ENCODE measurements at places on chromosomes 7 and 10. TPM values are rescaled to one million over a fixed set of nuclear protein-coding genes. Genes with fewer than 3 reads are reported as not detected.

Gene SLC26A5
- total RNA-seq, result not detected

Gene C10orf143
- total RNA-seq, result 3.6 TPM

Gene ZNF777
- 14.8 TPM for total RNA-seq

Gene PKD2L1
- total RNA-seq, result not detected

Gene BEND7
- 4.5 TPM for total RNA-seq

Gene TMED4
- total RNA-seq, result 152 TPM

Gene OR2A12
- total RNA-seq, result not detected

Gene STK31
- total RNA-seq, result 0.03 TPM

Gene NUDT5
- 67.7 TPM for total RNA-seq

DNA sequence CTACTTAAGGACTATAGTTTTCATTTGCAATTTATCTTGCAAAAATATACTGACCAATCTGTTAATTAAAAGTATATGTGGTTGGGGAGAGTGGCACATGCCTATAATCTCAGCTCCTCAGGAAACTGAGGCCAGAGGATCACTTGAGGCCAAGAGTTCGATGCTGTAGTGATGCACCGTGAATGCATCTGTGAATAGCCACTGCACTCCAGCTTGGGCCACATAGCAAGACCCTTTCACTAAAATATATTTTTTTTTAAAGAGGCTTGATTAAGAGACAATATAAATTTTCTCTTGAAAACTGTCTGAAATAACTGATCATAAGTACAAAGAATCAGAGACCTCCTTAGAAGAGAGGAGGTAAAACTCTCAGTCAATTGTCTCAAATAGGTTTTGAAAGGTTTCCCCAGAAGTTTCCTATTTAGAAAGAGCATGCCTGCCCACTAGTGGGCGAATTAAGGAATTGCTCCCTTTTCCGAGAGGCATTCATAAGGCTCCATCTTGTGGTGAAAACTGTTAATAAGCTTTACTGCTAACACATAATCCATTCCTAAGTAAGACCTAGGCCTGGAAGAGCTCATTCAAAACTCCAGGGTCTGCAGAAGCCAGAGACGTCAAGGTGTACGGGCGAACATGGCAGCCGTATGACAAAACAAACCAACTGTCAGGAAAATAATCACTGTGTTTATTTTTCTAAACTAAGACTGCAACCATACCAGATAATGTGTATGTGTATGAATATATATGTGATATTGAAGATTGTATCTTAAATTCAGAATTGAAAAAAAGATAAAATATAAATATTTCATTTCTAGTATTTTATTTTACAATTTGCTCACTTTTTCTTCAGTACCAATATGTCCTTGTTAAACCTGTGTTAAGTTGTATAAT is 6.8 kb upstream of the TAS2R40 start:
- DNase-seq, result peak; percentile 5

DNA sequence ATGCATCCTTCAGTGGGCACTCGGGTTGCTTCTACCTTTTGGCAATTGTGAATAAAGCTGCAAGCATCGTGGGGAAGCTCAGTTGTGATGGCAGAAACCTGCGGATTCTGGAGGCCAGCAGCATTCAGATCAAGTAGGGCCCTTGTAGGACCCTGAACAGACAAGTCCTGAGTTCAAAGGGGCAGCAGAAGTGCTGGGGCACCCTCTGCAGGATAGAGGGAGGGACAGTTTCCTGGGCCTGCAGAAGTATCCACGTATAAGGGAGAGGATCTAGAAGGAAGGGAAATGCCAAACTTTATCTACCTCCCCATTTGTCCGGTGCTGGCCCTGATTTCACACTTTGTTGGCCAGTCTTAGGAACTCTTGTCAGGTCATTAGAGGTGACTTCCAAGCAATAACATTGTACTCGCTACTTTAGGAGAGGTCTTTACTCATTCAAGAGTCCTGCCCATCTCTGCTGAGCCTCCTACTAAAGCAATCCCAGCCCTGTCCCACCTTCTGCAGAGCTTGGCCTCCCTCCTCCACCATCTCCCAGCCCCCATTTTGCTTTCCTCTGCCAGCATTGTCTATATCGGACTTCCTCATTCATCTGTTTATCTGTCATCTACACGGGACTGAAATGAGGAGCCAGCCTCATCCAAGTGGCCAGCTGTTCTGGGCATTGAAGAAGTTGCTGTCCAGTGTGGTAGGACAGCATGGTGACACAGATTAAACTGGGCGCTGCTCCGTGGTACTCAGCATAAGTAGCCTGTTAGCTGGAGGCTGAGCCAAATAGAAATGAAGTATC is 26.6 kb upstream of the R3HCC1L start:
- no peak for DNase-seq

DNA sequence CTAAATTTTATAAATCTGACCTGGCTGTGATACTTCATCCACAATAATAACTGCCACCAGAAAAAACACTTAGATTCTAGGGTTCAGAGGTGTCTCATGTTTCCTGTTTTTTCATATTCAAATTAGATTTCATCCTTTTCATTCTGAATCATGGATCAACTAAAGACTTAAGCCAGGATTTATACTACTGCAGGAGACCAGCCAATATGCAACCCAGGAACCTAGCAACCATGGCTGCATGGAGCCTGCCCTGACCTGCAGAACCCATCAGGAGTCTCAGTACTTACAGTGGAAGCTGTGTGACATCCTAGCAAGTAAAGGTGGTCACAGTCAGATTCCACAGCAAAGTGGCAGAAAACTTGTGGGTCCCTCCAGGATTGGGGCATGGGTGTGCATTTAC is 40.5 kb upstream of the RNF148 start:
- no peak for DNase-seq

- DNase-seq, result no peak
Observed at GRCh38 chr7:107971100-107971499, 31.9 kb downstream of the LAMB1 start.

- DNase-seq, result no peak
Observed at GRCh38 chr7:88002617-88003016, 68.6 kb downstream of the ADAM22 start.

GRCh38 chr10:119384127-119384526 is 158.4 kb downstream of the RGS10 start:
- no peak for DNase-seq

GRCh38 chr7:19939746-19940145 is 166.3 kb upstream of the TMEM196 start:
- DNase-seq, result peak; percentile 39

DNA sequence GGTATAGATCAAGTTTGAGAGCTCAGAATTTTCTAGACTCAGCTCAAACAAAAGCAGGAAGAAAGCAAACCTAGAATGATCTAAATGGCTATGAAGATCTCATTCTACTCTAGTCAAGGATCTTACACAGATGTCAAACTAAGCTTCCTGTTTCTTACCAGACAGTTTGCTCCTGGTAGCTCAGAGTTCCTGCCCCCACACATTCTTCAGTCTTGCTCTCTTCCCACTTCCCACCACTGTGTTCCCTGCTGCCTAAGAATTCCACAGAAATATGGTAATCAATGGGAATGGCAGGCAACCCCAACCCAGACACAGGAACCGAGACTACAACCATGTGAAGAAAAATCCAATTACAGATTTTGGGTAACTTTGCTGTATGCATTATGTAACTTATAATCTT is 133.4 kb upstream of the PTN start:
- no peak for DNase-seq

DNA sequence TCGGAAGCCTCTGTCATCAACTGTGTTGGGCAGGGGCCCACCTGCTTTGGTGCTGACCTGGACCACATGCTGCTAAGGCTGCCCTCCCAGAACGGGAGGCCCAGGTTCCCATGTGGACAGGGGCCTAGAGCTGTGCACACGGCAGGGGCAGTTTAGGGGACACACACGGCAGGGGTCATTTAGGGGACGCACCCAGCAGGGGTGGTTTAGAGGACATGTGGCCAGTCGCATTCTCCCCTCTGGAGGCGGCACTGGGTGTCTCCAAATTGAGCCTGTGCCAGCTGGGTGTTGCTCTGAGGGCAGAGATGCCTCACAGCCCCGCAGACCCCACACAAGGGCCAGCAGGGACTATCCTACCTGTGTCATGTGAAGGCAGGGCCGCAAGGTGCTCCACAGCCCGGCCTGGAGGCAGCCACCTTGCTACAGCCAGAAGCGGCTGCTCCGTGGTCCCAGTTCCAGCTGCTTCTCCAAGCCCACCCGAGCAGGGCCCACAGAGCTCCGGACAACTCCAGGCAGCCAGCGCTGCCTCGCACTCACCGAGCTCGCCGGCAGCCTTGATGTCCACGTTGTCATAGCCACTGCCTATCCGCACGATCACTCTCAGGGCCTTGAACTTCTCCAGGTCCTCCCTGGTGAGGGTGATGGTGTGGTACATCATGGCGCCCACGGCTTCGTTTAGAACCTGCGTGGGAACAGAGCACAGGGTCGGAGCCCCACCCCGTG is 60.7 kb downstream of the ZRANB1 start:
- no peak for DNase-seq

- DNase-seq, result peak; percentile 66
Observed at GRCh38 chr10:50740293-50740648, 535 bp downstream of the ASAH2B start.

- no peak for DNase-seq
Observed at GRCh38 chr7:39535064-39535463, 31.1 kb upstream of the YAE1 start.

DNA sequence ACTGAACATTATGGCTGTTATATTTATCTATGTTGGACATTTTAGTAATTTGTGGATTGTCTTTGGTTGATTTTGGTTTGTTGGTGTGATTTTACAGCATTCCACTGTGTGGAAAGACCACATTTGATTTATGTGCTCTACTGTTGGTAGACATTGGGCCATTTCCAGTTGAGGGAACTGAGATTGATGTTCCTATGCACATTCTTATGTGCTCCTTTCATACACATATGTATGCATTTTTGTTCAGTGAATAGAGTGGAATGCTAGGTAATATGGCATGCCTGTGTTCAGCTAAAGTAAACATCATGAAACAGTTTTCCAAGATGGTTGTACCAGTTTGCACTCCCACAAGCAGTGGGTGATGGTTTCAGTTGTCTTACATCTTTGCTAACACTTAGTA is 15.1 kb downstream of the CACNB2 start:
- no peak for DNase-seq

DNA sequence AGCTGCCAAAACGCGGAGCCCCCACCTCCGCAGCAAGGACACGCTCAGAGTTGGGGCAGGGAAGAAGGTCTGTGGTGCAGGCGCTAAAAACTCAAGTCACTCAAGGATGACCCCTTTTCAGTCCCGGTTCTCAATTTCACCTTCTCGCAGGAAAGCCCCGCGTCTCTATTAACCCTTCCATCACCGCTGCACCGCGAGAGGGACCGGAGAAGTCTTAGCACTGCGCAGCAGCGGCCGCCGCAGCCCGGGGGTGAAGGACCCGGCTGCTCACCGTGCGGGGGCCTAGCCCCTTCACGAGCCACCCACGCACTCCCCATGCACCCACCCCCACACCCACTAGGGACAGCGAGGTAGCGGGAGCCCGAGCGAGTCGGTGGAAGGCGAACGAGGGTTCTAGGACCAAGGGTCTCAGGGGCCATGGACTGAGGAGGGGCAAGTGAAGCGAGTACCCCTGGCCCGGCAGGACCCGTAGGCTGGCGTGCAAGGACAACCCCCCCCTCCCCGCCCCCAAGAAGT is 162.9 kb downstream of the SH3PXD2A start:
- no peak for DNase-seq

DNA sequence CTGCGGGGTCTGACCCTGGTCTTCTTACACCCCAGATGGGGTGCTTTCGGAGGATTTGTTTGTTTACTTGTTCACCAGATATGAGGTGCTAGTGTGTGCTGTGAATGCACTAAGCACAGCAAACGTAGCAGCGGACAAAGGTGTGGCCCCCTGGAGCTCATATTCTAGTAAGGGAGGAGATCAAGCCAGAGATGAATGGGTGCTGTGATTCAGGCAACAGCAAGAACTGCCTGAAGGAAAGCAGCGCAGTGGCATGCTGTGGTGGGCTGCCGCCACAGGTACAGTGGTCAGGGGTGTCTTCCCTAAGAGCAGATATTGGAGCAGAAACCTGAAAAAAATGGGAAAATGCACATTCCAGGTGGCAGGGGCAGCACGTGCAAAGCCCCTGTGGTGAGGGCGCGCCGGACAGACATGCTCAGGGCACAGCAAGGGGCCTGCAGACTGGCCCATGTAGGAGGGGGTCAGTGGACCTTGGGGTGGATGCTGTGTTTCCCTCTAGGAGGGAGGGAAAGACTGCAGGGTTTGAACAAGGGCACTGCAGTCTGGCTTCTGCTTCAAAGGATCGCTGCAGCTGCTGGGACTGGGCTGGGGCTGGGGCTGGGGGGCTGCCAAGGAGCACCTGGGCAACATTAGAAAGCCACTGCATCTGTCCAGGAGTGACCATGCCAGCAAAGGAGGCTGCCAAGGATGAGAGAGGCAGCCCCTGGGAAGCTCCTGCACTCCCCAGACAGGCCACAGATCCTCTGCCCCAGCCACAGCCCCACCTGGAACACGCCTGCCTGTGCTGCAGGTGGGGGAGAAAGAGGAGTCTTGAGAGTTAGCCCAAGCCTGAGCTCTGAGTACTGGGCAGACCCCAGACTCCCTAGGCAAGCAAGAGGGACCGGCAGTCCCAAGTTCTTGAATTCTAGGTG is 927 bp upstream of the DEPP1 start:
- DNase-seq, result no peak

- DNase-seq, result no peak
Observed at GRCh38 chr7:118169146-118169545, 14.8 kb upstream of the LSM8 start.

- peak; percentile 39 for DNase-seq
Observed at GRCh38 chr10:23702977-23703414, 264.1 kb downstream of the OTUD1 start.

DNA sequence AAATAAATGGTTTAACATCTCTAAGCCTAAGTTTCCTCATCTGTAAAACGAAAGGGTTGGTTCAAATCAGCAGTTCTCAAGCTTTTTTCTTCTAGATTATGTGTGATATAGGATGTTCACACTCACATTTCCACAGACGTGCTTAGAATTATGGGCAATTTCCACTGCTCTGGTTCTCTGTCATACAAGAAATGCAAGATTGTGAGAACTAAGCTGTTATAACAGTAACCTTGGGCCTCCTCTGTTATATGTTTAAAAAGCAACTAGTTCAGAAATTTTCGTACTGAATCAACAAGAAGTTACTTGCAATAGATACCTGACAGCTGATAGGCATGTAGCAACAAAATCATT is 33.7 kb downstream of the ADD3 start:
- DNase-seq, result no peak

- DNase-seq, result peak; percentile 16
Observed at GRCh38 chr7:24828891-24829661, 71.8 kb upstream of the GSDME start.

GRCh38 chr7:148163246-148163645 is 427.3 kb upstream of the C7orf33 start:
- no peak for DNase-seq

GRCh38 chr7:72751978-72752377 is 76.0 kb downstream of the TYW1B start:
- no peak for DNase-seq

DNA sequence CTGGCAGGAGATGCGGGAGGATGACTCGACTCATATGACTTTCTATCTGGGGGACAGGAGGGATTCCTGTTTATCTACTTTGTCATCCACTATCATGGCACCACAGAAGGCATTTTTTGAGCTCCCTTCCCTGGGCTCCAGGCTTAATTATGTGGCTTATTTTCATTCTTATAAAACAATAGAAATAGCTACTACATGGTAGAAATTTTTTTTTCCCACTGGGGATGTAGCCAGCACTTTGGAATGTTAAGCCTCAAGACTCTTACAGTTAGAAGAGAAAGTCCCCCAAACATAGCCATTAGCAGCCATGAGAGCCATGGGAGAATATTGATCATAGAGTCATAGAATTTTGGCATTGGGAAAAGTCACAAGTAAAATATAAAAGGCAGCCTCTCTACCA is 14.6 kb upstream of the FAM180A start:
- DNase-seq, result no peak

All from MG63 (cell line).